ENCODE measurements at places on chromosomes 16 and 17.

DNA sequence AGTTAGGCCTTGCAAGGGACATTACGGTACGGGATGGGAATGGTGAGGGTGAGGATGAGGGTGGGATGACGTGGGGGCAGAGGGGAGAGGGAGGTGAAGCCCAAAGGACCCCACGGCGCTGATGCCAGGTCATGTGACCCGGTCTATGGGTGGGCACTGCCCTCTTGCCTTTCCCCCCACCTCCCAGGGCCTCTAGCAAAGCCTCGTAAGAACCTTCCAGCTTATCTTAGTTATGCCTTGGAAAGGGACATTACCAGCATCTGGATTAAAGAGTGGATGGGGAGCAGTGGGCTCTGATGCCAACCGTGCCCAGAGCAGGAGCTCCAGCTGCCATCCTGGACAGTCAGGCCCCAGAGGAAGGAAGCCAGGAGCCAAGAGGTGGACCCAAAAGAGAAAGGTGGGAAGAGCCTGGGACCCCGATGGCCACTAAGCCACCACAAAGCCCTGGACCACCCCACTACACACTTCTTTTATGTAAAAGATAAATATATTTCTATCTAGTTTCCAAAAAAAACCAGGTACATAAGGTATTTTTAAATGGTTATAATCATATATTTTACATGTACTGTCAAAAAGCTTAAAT, 40.9 kb downstream of the TK2 start:
- DNase-seq: no peak

- no peak for DNase-seq
Observed at GRCh38 chr17:74085434-74085833, 118.0 kb upstream of the RPL38 start.

- no peak for DNase-seq
Observed at GRCh38 chr16:89334050-89334449, 116.5 kb downstream of the ZNF778 start.

DNA sequence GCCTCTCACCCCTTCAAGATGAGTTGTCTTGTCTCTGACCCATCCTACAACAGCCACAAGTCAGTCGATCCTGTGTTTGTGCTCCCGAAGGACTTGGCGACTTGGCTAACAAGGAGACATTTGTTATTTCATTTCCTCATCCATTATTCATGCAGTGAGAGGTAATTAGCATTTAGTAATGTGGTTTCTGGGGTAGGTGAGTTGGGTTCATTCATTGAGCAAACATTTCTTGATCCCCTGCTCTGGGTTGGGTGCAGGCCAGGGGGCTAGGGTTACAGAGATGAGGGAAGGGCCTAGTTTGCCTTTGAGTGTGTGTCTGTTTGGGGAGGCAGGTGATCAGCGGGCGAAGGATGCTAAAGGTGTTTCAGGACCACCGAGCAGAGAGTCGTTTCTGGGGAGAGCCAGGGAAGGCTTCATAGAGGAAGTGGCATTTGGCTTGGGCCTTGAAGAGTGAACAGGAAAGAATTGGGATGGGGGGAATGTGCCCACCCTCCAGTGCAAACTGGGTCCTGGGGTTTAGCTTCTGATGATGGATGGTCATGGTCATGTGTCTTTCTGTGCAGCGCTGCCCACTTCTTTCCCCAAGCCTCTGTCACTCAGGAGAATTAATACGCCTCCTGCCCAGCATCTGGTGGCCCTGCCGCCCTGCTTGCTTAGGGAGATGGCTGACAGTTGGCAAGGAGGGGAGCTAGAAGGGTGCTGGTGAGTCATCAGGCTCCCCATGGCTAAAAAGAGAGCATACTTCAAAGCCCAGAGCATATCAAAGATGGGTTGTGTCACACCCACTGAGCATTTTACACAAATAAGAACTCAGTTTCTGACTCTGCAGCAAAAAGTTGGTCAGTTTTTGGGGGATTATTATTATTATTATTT, 38.5 kb downstream of the MSI2 start:
- peak; percentile 3 for DNase-seq

- DNase-seq: no peak
Observed at GRCh38 chr17:28545787-28546415, 6.5 kb downstream of the UNC119 start.

DNA sequence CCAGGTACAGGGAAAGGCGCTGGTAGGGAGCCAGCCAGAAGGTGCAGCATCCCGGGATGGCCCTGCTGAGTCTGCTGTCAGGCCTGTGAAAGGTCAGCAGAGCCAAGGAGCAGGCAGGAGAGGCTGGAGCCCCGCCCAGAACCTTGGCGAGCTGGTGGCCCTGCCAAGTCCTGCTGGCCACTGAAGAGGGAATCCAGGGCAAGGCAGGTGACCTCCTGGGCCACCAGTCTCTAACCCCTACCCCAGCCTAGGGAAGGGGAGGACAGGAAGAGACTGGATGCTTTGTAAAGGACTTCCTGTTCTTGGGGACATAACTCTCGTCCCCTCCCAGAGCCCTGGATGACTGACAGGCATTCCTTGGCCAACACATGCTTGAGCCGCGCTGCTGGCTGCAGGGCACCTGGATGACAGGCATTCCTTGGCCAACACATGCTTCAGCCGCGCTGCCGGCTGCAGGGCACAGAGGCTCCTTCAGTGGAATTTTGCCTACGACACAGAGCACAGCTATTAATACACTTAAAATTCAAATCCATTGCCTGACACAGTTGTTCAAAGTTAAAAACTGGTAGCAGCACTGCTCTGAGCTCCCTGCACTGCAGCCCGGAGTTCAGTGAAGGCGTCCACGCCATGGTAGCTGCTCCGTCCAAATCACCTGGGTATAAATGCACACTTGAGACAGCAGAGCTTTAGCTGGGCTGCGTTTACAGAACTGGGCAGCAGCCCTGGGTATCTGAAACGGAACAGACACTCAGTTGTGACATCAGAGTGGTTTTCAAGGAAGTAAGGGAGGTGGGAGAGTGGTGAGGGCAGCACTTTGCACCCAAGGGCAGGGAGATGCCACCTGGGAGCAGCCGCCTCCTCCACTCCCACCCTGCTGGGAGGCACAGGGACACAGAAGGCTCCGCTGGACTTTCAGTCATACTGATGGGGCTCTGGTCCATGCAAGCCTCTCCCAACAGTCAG, 2.0 kb upstream of the BRICD5 start:
- no peak for DNase-seq

- DNase-seq: no peak
Observed at GRCh38 chr17:43648916-43649315, 12.8 kb downstream of the MEOX1 start.

DNA sequence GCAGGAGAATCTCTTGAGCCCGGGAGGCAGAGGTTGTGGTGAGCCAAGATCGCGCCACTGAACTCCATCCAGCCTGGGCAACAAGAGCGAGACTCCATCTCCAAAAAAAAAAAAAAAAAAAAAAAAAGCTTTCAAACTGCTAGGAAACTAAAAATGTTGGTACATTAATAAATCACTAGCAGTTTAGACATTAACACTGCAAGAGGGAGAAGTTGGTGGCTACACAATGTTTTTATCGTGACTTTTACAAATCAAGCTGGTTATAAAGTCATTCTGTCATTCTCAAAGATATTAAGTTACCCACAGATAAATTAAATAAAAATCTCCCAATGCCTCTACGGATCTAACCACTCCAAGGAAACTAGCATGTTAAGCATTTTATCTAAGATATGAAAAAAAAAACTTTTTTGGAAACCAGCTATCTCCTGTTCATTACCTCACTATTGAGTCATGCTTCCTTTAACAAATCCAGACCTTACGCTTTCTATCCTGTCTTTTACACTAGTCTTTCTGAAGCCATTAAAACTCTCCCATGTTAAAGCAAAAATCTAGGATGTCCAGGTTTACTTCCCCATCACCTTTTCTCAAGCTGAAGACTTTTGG, 85.9 kb upstream of the SMURF2 start:
- DNase-seq: no peak

DNA sequence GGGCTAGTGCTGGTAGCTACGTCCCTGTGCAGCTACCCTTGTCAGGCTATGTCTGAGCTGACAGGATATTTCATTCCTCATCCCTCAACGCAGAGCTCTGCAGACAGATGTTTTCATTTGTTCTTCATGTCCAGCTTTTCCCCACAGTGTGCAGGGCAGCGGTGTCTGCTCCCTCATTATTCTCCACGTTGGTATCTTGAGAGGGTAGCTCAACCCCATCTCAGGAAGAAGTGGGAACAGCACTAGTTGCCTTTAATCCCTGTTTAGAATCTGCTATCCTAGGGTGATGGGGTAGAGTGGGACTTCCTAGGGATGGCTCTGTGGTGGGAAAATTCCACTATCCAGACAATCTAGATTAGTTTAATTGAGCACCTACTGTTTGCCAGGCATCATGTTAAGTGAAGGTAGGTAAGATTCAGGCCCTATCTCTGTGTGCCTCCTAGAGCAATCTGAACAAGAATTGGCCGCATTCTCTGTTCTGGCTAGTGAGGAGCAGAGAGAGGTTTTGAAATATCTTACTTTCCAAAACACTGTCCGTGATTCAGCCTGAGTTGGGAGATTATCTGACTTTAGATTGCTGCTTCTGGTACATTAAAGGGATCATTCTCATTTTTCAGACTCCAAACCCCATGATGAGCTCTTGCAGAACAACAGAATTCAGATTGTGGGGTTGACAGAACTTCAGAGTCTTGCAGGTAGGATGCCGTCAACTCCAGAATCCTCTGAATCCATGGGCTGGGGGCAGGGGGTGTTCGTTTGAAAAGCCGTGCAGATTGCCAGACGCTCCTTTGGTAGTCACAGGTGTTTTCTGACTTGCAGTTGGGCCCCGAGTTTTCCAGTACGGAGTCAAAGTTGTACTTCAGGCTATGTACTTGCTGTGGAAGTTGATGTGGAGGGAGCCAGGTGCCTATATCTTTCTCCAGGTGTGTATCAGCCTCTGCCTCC, 963 bp downstream of the ALG1 start:
- no peak for DNase-seq

DNA sequence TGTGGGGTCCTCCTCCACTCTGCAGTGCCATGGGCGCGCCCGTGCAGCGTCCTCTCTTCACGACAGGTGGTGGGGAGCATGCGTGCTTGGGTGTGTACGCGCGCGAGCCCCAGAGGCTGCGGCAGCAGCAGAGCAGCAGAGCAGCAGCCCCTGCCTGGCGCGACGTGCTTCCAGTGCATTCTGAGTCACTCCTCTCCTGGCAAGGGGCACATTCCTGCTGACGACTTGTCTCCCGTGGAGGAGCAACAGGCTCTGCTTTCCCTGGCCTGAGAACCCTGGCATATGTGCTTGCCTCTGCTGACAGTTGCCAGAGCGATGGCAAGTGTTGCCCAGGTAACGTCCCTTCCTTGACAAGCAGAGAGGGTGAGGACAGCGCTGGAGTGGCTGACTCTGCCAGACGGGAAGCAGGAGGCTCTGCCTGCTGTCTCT, 133.8 kb upstream of the PLCG2 start:
- no peak for DNase-seq

DNA sequence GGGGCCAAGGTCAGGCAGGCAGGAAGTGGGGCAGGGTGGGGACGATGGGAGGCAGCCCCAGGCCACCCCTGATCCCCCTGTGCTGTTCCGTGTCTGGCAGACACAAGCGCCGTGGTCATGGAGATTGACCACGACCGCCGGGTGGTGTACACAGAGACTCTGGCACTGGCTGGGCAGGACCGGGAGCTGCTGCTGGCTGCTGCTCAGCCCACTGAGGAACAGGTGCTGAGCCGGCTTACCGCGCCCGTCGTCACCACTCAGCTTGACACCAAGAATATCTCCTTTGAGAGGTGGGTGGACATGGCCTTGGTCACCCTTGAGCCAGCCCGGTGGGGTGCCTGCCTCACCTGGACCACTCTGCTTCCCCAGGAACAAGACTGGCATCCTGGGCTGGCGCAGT, 13.7 kb downstream of the CORO6 start:
- no peak for DNase-seq

- DNase-seq: no peak
Observed at GRCh38 chr16:66811043-66811442, 9.7 kb upstream of the TERB1 start.

- DNase-seq: no peak
Observed at GRCh38 chr17:41530062-41531048, 2.2 kb upstream of the KRT19 start.

GRCh38 chr17:29563816-29564215, 3.0 kb downstream of the ABHD15 start:
- DNase-seq: no peak

- no peak for DNase-seq
Observed at GRCh38 chr17:53353919-53354351, 468.8 kb upstream of the KIF2B start.

GRCh38 chr16:85729452-85730185, 21.3 kb downstream of the C16orf74 start:
- no peak for DNase-seq

DNA sequence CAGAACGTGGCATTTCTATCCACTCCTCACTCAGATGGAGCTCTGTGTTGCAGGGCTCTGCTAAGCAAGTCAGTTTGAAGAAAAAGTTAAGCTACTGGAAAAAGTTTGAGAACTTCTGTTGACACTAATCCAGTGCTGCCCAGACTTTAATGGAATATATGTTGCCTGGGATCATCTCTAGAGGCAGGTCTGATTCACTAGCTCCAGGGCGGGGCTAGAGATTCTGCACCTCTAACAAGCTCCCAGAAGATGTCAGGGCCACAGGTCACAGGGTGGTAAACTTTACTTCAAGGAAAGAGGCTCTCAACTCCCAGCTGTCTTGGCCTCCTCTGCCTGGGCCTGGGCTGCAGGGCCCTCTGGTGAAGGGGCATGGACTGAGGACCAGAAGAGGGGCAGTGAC, 6.8 kb downstream of the TTYH2 start:
- no peak for DNase-seq

- no peak for DNase-seq
Observed at GRCh38 chr16:27327586-27327915, 13.8 kb downstream of the IL4R start.

- no peak for DNase-seq
Observed at GRCh38 chr17:82446124-82446523, 4.4 kb downstream of the CYBC1 start.

- DNase-seq: no peak
Observed at GRCh38 chr16:76278980-76279379, 1.8 kb downstream of the CNTNAP4 start.

- no peak for DNase-seq
Observed at GRCh38 chr17:64508683-64509082, 1.9 kb downstream of the CEP95 start.

DNA sequence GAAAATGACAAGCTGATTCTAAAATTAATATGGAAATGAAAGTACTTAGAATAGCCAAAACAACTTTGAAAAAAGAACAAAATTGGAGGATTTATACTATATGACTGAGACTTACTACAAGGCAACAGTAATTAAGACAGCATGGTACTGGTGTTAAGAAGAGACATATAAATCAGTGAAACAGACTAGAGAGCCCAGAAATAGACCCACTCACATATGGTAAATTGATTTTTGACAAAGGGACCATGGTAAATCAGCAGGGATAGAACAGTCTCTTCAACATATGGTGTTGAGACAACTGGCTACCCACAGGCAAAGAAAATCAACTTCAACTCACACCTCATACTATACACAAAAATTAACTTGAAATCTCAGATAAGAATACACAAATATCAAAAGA, 12.9 kb downstream of the CMC2 start:
- DNase-seq: no peak
